HFFc6 (cell line): ENCODE measurements at places on chromosomes 16 and 17.

DNA sequence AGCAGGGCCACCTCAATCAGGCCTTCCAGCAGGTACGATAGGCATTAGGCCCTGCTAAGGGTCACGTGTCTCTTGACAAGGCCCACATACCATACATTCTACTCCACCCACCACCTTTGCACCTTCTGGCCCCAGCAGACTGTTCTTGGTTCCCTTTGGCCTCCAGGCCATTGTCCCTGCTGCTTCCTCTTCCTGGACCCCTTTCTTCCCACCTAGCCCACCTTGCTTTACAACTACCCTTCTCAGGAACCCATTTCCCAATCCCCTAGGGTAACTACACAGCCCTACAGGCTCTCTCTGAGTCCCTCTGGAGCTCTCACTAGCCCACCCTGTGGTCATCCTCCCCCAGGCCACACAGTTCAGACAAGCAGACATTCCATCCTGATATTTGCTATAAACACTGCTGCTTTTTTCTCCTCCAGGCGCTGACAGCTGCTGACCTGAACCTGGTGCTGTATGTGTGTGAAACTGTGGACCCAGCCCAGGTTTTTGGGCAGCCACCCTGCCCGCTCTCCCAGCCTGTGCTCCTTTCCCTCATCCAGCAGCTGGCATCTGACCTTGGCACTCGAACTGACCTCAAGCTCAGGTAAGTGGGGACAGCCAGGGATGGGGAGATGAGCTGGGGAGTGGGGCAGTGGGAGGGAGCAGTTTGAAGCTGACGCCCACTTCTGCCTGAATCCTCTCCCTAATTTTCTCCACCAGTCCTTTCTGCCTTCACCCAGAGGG lies 1.4 kb upstream of the NRN1L start:
- DNase-seq = no peak

- no peak for DNase-seq
These were observed 23.9 kb upstream of the TMEM98 start for GRCh38 chr17:32903774-32904673.

GRCh38 chr17:44004761-44005526 lies 522 bp downstream of the NAGS start:
- DNase-seq = no peak

DNA sequence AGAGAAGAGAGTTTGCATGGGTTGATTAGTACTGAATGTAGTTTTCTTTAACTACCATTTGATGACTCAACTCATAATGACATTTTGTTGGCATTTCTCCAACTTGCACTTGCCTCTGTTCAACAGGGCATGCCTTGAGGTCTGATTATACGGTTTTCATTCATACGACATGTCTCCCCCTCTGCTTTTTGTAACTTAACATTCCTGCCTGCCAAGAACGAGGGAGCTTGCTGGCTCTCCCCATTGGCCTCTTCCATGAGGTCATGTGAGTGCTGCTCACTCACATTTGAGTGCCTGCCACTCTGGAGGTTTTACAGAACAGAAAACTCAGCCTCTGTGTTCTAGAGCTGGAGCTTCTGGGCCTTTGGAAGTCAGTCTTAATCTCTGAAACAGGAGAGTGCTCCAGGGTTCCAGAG lies 19.7 kb downstream of the MAP2K6 start:
- DNase-seq = no peak

DNA sequence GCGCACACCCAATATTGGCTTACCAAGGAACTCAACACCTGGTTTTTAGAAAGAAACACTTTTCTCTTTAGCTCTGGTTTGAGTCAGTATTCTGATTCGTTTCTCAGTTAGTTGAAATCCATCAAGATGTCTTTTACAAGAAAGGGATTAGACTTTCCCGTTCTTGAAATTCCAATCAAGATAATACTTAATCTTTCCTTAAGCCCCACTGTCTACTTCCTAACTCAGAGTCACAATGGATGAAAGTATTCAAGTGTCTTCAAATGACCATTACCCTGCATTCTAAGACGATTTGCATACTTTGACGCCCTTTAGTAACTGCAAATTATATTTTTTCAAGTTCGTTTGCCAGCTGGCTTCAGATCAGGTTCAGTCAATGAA lies 189.8 kb downstream of the USP22 start:
- DNase-seq = no peak

- DNase-seq = no peak
These were observed 181.1 kb downstream of the C16orf78 start for GRCh38 chr16:49554681-49555080.

GRCh38 chr16:6926341-6926740 lies 406.3 kb upstream of the RBFOX1 start:
- no peak for DNase-seq

DNA sequence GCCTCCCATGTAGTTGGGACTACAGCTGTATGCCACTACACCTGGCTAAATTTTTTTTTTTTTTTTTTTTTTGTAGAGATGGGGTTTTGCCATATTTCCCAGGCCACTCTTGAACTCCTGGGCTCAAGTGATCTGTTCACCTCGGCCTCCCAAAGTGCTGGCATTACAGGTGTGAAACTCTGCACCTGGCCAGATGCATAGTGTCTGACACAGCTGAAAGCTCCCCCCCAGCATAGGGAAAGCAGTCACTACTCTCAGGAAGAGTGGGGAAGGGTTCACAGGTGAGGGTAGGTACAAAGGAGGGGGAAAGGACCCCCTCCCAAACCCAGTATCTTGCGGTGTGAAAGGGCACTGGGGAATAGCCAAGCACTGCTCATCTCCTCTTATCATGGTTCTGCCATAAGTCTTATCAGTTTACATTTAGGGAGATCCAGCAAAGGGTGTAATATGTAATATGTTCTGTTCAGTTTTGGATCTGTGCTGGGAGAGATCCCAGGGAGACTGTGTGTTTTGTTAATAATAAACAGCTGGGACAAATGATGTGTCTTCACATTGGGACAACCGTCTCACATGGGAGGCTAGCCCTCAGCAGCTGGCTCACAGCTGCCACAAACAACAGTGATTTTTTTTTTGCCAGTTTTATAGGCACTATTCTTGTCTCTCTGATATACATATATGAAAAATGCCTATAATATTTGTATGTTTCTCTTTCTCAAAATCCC lies 6.8 kb upstream of the CAVIN1 start:
- no peak for DNase-seq

- no peak for DNase-seq
These were observed 228.6 kb upstream of the SDK2 start for GRCh38 chr17:73872816-73873215.

DNA sequence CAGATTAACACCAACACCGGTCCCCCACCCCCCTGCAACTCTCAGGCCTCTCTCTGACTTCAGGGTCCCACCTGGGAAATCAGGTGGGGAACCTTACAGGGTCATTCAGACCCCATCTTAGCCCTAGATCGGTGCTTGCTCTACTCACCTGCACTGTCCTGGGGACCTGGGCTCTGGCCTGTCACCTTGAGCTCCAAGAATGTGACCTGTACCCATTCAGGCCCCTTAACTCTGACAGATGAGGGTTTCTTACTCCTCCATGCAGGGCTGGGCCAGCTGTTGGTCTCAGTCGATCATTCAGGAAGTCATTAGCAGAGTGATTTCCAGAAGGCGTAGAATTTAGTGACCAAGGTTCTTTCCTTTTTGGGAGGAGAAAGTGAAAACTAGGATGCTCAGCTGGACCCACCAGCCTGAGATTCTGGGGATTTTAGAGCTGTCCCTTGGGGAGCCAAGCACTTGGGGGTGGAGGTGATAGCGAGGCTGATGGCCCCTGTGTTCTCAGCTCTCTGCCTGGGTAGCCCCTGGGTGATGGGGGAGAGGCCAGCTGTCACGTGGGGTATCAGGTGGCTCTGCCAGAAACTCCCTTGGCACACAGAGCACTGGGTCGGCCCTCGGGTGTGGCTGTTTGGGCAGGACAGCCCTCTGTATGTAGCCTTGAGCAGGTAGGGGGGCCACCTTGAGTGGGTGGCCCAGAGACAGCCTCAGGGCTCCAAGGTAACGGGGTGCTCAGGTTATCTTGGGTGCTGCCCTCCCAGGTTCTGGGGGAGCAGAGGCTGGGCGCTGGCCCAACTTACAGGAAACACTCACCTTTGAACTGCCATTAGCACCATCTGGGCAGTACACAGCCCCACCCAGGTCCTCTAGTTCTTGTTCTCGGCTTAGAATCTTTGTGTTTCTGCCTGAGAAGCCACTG lies 724 bp downstream of the MVP start:
- no peak for DNase-seq

GRCh38 chr17:60087882-60088669 lies 9.4 kb upstream of the HEATR6 start:
- peak; percentile 23 for DNase-seq

DNA sequence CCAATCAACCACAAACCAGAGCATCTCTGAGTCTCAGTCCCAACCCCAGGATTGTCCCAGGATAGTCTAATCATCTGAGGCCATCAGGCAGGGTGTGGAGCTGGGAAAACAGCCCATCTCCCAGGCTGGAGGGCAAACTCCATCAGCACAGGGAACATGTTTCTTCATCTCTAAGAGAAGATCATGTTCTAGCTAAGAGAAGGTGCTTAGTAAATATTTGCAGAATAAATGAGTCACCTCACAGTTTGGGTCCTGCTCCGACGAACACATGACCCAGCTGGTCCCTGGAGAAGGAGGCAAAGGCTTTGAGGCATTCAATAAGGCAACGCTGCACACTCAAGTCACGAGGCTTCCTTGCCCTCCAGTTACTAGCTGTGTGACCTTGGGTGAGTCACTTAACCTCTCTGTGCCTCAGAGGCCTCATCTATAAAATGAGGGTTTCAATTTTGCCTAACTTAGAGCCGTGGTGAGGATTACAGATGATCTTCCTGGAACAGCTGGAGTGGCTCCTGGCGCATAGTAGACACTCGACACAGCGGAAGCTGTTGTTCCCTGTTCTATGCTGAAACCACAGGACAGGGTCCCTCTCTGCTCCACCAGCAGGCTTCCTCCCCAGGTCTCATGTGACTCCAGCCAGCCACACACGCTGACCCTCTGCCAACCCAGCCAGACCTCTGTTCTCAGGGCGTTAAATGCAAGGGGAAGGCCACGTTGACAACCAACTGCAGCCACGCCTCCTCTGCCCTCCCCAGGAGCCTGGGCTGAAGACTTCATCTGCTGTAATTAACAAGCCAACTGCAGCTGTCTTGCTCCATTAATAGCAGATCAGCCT lies 10.3 kb upstream of the RPL38 start:
- DNase-seq = no peak

DNA sequence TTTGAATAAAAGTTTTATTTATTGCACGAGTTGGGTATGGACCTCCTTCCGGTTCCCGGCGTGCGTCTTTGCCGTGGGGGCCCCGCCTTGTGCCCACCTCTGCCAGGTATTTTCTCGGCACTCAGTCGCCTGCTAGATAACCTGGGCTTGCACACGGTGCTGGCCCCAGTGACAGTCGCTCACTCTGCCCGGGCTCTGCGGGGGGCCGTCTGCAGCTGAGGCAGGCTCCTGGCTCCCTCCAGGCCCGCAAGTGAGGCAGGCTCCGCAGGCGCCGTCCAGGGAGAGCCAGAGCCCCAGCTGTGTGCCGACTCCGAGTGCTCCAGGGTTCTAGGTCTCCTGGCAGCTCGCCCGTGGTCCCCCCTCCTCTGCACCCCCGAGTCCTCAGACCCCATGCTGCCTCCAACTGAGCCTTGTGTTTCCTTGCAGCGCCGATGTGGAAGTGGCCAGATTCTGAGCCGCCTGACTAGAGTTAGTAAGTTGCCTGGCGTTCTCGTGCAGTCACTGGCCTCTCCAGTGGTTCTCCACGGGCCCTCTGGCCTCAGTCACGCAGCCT lies 54.7 kb upstream of the PVALEF start:
- no peak for DNase-seq

GRCh38 chr17:38893607-38894006 lies 23.7 kb downstream of the LASP1 start:
- no peak for DNase-seq
